ENCODE measurements at places on chromosomes 13 and 19.

GRCh38 chr13:40895227-40896184 is 106.1 kb downstream of the SLC25A15 start:
- no peak for DNase-seq

- no peak for DNase-seq
Measured at GRCh38 chr19:56841193-56841543, 642 bp upstream of the PEG3 start.

DNA sequence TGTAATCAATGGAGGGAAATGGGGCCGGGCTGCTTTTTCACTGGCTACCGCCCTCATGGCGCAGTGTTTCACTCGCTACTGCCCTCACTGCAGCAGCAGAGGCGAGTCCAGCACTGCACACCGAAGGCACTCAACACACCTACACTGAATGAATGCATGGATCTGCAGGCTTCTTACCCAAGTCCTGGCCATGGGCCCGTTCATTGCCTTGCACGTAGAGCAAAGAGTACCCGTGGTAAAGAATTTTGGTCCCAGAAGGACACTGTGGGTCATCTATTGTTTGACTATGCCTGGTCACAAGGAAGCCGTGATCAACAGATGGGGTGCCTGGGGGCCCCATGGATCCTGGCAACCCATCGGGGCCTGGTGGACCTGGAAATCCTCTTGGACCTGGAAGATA is 144.9 kb downstream of the COL4A1 start:
- no peak for DNase-seq

- DNase-seq: no peak
Measured at GRCh38 chr19:39197808-39198207, 1.0 kb downstream of the NCCRP1 start.

- DNase-seq: no peak
Measured at GRCh38 chr13:44188257-44188656, 185.4 kb upstream of the SERP2 start.

DNA sequence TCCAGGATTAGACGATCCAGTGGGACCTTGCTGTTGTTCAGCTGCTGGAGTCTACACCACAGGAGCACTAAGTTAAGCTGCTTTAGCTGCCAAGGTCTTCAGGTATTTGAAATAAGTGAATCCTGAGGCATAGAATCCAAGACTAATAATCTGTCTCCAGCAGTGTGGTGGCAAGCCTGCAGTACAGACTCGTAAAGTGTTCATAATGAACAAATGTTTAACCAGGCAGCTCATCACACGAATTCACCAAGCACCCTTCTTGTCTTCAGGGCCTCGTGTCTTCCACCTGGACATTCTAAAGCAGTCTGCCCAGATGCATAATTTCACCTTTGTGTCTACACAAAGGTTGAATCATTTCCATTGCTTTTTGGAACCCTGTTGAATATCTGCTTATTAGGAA is 5.3 kb downstream of the ATP11A start:
- peak; percentile 4 for DNase-seq

GRCh38 chr19:56507446-56508289 is at the start of gene ZNF471:
Gene ZNF471, plus strand, starts transcription at chr19:56507855. Its CDS starts 3,717 bp downstream, at chr19:56511572.
- DNase-seq: peak; percentile 97

- DNase-seq: no peak
Measured at GRCh38 chr19:3289971-3290569, 65.6 kb downstream of the CELF5 start.

GRCh38 chr19:3378352-3379150 is 12.2 kb downstream of the NFIC start:
- no peak for DNase-seq

Measured in mesenteric fat pad (tissue), 1 donor.